ENCODE measurements at places on chromosomes 4 and X.

GRCh38 chr4:56705966-56706365 is 24.9 kb upstream of the HOPX start:
- no peak for DNase-seq

- no peak for DNase-seq
Measured at GRCh38 chrX:4661771-4662170, 948.3 kb upstream of the PRKX start.

DNA sequence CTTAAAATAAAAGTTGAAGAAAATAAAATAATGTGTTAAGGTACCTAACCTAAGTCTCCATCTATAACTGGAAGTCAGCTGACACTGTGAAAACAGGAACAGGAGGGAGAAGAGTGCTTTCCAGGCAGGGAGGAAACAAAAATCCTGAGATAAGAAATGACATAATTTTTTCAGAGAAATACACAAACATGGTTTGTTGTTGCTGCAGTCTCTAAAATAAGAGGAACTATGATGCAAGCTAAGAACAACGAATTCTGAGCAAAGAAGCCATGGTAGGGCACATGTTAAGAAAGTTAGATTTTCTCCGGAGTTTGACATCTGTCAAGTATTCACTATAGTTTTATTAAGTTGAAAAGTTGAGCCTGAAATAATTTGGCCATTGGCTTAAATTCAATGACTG is 26.9 kb downstream of the PAPSS1 start:
- no peak for DNase-seq

GRCh38 chrX:138885886-138886285 is 174.4 kb upstream of the FGF13 start:
- DNase-seq: no peak

GRCh38 chrX:121851033-121851432 is 803.6 kb downstream of the GLUD2 start:
- DNase-seq: no peak

Data from stimulated activated naive CD8-positive, alpha-beta T cell treated with anti-CD3 and anti-CD28 coated beads, Interleukin-15, Interleukin-2, amounts not matched to agents 100 U/mL and 50 U/mL, for 24 hours (primary cell).